Esophagus muscularis mucosa (tissue), 4 donors: ENCODE measurements at places on chromosomes 7 and 10. TPM values are rescaled to one million over a fixed set of nuclear protein-coding genes. Genes with fewer than 3 reads are reported as not detected.

DNA sequence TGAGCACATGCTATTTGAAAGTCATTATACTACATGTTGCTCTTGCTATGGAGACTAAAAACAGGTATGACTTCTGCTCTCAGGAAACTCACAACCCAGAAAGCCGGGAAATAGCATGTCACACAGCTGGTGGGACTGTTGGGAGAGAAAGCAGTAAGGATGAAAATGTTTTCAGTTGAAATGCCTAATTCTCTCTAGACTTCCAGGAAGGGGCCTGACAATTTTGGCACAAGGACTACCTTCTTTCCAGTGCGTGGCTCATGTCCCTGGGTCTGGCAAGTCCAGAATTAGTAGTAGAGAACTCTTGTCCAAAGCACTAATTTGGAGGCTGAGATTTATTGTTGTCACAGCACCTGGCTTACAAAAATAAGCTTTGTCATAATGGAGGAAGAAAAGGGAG lies 567.6 kb downstream of the LRMDA start:
- no peak overlapping the region for H3K27ac ChIP-seq
- H3K4me1 ChIP-seq = no peaks in the 10 kb centered on the region
- no peak overlapping the region for H3K4me3 ChIP-seq

DNA sequence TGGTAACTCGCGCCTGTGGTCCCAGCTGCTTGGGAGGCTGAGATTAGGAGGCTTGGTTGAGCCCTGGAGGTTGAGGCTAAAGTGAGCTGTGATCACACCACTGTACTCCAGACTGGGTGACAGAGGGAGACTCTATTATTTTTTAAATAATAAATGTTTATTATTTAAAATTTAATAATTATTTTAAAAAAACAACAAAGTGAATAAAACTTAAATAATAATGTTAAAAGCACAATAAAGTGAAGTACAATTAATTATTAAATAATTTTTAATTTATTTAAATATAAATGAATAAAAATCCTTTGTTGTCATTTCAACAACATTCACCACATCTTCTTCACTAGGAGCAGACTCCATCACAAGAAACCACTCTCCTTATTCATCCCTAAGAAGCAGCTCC lies 64.8 kb downstream of the AVL9 start:
- no peaks in the 10 kb centered on the region for H3K27me3 ChIP-seq
- no peak overlapping the region for H3K27ac ChIP-seq
- H3K4me3 ChIP-seq = no peak overlapping the region
- no peak for DNase-seq
- H3K4me1 ChIP-seq = no peaks in the 10 kb centered on the region

DNA sequence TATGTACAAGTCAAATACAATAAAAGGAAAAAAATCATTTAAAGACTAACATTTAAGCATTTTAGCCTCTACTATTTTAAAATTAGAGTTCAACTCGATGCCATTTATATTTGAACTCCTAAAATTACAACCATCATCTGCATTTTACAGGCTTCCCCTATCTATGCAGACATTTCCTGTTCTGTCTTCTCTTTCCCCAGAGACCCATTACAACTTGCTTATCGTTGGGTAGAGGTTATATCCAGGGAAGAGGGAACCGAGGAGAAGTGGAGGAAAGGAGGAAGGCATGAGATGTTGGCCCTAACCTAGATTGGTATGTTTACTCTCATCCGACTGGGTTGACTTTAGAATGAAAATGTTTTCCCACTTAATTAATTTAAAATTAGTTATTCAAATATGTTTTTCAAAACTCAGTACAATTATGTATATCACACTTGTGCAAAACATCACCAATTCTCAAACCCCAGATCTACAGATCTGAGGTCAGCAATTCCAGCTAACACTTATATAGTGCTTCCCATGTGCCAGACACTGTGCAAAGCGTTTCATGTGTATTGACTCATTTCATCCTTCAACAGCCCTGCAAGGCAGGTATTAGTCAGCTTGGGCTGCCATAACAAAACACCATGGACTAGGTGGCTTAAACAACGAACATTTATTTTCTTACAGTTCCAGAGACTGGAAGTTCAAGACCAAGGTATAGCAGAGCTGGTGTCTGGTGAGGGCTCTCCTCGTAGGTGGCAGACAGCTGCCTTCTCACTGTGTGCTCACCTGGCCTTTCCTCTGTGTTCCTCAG lies 27.3 kb upstream of the HERPUD2 start:
- no peaks in the 10 kb centered on the region for H3K27me3 ChIP-seq
- no peak overlapping the region for H3K27ac ChIP-seq
- H3K36me3 ChIP-seq = no peaks in the 10 kb centered on the region
- no peak overlapping the region for H3K4me3 ChIP-seq
- peaks cover 5% of the 10 kb centered on the region for H3K4me1 ChIP-seq

DNA sequence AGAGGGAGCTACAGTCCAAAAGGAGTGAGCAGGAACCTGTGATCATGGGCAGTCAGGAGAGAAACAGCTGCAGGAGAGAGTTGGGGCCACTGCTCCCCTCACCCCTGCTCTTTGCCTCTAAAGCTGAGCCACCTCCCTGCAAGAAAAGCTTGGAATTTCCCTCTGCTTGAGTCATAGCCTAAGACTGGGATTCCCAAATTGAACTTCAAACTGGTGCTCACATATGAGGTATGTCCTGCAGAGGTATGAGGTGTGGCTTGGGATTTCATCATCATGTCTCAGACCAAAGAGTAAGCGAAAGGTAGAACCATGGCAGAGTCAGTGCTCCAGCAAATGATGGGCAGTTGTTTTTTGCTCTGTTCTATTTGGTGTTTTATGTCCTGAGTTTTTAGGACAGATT lies 237.1 kb upstream of the NRP1 start:
- no peaks in the 10 kb centered on the region for H3K4me1 ChIP-seq
- H3K4me3 ChIP-seq = no peak overlapping the region
- no peak for DNase-seq
- H3K27me3 ChIP-seq = no peaks in the 10 kb centered on the region
- H3K27ac ChIP-seq = no peak overlapping the region
- H3K36me3 ChIP-seq = no peaks in the 10 kb centered on the region

GRCh38 chr10:95517536-95518454 lies 43.4 kb downstream of the SORBS1 start:
- no peak overlapping the region for H3K4me3 ChIP-seq
- no peak for DNase-seq
- H3K27ac ChIP-seq = peak overlapping the region; percentile 91
- peaks cover 93% of the 10 kb centered on the region for H3K4me1 ChIP-seq
- no peaks in the 10 kb centered on the region for H3K36me3 ChIP-seq
- H3K27me3 ChIP-seq = no peaks in the 10 kb centered on the region

DNA sequence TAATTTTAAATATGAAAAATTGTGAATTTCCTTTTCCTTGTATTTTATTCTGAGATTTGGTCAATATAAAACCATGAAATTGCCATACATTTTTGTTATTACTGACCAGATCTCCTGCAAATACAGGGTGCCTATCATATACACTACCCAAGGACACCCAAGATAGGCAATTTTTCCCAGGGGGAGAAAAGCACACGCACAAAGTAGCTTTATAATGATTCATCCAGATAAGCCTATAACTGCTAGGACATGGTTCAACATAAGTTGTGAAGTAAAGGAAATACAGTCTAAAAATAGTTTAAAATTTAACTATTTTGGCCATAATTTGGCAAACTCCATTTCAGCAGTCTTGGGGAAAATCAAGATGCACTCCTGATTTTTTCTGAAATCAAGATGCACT lies 4.8 kb downstream of the RUFY2 start:
- no peak for DNase-seq
- no peaks in the 10 kb centered on the region for H3K27me3 ChIP-seq
- peaks cover 42% of the 10 kb centered on the region for H3K36me3 ChIP-seq

DNA sequence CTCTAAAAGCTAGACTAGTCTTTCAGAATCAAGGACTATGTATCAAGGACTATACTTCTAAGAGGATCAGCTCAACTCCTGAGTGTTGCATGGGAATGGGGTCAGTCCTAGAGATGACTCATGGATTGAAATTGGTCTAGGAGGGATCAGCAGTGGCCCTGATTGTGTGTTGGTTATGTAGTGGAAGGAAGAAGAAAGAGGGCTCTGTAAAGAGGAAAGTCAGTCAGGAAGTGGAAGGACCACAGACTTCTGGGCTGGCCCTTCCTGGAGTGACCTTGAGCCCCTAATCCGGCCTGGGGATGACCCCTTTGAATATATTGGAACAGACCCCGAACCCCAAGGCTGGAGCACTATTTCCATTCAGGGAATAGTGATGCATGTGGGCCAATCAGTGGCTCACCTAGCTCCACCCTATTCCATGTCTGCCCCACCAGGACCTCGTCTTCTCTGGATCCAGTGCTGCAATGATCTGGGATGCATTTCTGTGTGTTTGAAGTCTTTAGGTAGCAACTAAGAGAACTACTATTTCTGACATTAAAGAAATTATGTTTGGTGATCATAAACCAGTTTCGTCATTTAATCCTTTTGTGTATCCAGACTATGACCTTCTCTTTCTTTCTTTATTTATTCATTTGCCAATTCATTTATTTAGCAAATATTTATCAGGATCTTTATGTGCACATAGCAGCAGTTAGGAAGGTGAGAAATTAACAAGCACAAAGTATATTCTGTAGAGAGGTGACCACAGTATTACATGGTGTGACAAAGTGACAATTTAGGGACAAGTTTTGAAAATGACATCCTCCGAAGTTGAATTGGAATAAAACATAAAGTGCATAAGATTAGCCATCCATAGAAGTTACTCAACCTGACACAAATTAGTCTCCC lies 48.6 kb upstream of the KIF5B start:
- H3K27me3 ChIP-seq = no peaks in the 10 kb centered on the region
- DNase-seq = no peak
- no peak overlapping the region for H3K27ac ChIP-seq
- H3K4me1 ChIP-seq = peaks cover 12% of the 10 kb centered on the region
- H3K36me3 ChIP-seq = no peaks in the 10 kb centered on the region

DNA sequence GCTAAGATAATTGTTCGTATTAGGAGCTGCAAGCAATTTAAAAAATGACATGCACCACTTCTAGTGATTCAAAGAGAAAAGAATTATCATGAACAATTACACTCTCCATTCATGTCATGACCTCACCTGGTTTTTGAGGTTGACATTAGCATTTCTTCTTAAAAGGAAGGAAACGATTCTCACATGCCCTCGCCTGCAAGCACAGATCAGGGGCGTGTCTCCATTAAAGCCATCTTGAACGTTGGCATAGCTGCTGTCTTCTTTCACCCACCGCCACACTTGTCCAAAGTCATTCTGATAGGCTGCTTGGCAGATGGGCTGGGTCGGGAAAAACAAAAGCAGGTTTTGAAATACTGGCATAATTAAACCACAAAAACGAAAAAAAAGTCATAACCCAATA lies 19.9 kb downstream of the ANKRD22 start:
- H3K36me3 ChIP-seq = no peaks in the 10 kb centered on the region
- peak; percentile 57 for DNase-seq
- H3K27me3 ChIP-seq = no peaks in the 10 kb centered on the region
- H3K4me3 ChIP-seq = no peak overlapping the region

DNA sequence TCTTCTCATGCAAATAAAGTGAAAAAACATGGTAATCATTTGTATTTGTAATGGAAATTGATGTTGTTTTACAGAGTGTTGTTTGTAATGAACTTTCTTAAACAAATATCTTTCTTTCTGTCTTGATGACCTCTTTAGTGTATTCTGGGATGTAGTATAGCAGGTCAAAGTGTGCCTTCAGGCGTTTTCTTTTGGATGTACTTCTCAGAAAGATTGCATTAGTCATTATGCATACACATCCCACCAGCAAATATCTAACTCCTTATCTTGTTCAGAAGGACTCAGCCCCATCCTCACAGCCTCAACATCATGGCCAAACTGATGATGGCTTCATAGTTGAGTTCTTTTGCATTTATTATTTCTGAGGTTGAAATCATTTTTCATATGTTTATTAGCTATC lies 124.7 kb downstream of the LRRC18 start:
- H3K27ac ChIP-seq = no peak overlapping the region
- no peak for DNase-seq
- no peaks in the 10 kb centered on the region for H3K27me3 ChIP-seq
- H3K36me3 ChIP-seq = no peaks in the 10 kb centered on the region
- H3K4me1 ChIP-seq = peaks cover 7% of the 10 kb centered on the region
- H3K4me3 ChIP-seq = no peak overlapping the region

- no peaks in the 10 kb centered on the region for H3K27me3 ChIP-seq
- peaks cover 14% of the 10 kb centered on the region for H3K4me1 ChIP-seq
- peak overlapping the region; percentile 98 for H3K27ac ChIP-seq
- no peaks in the 10 kb centered on the region for H3K36me3 ChIP-seq
- DNase-seq = no peak
- peak overlapping the region; percentile 87 for H3K4me3 ChIP-seq
Observed at GRCh38 chr7:27739301-27739908, 557 bp upstream of the TAX1BP1 start.

DNA sequence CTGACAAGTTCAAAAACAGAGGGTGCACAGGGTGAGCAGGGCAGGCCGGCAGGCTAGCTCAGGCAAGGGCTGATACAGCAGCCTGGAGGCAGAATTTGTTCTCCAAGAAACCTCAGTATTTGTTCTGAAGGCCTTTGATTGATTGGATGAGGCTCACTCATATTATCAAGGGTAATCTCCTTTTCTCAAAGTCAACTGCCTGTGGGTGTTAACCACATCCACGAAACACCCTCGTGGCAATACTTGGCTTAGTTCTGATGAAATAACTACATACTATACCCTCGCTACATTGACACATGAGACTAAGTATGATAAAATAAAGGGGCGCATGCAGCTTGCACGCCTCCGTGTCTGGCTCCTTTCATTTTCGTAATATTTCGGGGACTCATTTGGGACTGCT lies 4.4 kb upstream of the PPP2R2D start:
- peaks cover 7% of the 10 kb centered on the region for H3K4me1 ChIP-seq
- no peak for DNase-seq
- H3K36me3 ChIP-seq = no peaks in the 10 kb centered on the region
- H3K4me3 ChIP-seq = no peak overlapping the region
- H3K27me3 ChIP-seq = peaks cover 58% of the 10 kb centered on the region
- H3K27ac ChIP-seq = no peak overlapping the region

DNA sequence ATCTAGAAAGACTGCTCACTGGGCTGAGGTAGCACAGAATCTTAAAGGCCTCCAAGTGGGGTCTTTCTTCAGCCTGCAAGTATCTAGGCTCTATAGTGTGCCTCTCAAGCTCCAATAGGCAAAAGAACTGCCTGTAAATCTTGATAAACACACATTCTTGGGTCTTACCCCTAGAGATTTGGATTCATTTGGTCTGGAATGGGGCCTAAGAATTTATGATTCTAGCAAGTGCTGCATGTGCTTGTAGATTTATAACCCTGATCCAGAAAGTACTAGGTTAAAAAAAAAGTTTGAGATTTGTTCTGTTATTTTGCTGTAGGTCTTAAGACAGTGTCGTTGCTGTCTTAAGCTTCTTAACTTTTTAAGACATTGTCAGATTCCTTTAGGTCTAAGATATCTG lies 74.1 kb downstream of the RALA start:
- H3K4me1 ChIP-seq = no peaks in the 10 kb centered on the region
- no peak for DNase-seq
- peaks cover 20% of the 10 kb centered on the region for H3K36me3 ChIP-seq

The TCF7L2 gene
- 24.1 TPM for total RNA-seq

The REPIN1 gene
- 78.1 TPM for total RNA-seq

The YKT6 gene
- 51.0 TPM for total RNA-seq

The CALHM1 gene
- total RNA-seq = not detected
